BJ (cell line): ENCODE measurements at places on chromosomes 13 and 19.

DNA sequence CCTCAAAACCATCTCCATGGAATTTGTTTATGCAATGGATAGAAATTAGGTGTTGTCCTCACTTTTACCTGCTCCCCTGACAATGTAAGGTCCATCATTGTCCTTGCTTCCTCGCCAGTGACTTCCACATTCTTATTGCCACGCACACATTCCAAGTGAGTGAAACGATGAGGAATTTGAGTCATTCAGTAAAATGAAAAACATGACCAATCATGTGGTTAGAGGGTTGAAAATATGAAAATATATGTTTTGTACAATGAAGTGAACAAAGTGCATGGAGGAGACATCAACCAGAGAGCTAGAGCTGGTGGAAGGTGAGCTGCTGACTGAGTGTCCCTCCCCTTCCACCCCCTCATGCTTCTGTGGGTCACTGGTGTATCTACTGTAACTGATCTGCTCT, 91.7 kb downstream of the ATP8A2 start:
- DNase-seq: no peak

- no peak for DNase-seq
Observed at GRCh38 chr13:21233086-21233485, 56.6 kb downstream of the MRPL57 start.

DNA sequence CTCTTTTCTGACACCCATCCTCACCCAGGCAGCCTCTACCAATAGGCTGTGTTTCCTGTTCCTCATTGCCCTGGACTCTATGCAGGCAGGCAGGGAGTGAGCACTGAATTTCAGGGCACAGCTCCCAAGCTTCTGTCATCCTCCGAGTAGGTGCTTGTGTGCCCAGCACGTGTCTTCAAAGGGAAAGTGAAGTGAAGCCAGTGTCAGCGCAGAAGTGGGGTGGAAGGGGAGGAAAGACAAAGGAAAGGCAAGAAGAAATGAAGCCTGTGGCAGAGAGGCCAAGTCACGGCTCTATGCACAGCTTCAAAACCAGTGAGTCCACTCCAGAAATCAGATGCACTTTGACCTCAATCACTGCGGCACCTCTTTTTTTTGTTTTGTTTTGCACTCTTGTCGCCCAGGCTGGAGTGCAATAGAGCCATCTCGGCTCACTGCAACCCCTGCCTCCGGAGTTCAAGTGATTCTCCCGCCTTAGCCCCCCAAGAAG, 16.9 kb downstream of the CEBPA start:
- DNase-seq: no peak

DNA sequence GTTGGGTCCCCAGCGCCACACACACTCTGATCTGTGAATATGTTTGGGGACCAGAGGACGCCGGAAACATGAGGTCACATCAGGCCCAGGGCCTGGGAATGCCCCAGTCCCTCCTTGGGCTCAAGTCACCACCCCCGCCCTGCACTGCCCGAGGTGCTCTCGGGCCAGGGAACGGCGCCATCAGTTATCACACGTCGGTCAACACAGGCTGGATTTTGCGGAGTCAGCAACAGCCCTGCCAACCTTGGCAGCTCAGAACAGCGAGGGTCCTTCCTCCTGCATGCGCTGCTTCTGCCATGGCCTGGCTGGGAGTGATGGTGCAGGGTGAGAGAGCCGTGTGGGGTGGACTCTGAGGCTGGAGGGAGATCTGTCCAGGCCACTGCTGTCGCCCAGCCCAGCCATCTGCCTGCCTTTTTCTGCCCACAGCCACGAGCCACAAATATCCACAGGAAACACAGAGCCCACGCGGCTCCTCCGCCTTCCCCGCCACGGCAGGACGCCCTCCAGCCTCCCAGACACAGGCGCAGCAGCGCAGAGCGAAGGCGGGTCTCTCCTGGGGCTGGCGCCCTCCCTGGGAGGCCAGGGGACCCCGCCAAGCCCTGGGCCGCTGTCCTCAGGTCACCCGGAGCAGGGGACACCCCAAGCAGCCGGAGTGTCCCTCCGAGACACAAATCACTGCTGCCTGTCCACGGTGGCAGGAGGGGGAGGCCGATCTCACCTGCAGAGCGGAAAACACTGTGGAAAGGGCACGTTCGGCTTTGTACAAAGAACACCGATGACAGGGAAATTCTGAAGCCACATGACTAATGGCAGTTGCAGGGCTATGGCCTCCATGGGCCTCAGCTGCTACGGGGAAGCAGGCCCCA, 31.6 kb upstream of the CACTIN start:
- DNase-seq: no peak

- DNase-seq: no peak
Observed at GRCh38 chr13:94659598-94659946, 52.8 kb downstream of the SOX21 start.

DNA sequence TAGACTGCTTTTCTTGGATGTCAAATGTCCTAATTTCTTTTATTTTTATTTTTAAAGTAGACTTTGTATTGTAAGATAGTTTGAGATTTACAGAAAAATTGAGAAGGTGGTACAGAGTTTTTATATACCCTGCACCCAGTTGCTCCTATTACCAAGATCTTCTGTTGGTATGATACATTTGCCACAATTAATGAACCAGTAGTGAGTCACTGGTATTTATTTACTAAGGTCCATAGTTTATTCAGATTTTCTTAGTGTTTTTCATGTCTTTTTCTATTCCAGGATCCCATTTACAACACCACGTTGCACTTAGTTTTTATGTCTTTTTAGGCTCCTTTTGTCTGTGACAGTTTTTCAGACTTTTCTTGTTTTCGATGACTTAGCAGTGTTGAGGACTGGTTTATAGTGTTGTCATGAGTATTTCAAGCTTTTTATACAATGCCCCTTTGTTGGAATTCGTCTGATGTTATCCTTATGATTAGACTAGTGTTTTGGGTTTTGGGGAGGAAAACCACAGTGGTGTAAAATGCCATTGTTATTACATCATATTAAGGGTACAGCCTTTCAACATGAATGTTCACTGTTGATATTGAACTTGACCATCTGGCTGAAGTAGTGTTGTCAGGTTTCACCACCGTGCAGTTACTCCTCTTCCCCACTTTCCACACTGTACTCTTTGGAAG, 35.9 kb downstream of the COG3 start:
- peak; percentile 69 for DNase-seq

DNA sequence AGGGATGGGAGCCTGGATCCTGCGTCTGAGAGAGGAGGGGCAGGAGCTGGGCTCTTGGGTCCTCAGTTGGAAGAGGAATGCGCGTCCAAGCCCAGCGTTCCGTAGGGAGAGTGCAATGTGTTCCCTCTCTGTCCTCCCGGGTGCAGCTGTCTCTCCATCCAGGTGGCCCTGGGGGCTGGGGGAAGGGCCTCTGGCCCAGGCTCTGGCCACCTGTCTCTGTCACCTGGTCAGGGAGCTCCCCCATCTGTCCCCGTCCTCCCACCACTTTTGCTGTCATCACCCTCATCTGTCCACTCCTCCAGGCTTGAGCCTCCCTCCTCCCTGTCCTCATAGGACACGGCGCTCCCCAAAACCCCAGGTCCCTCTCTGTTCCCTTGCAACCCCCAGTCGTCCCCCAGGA, 3.7 kb upstream of the SBK2 start:
- DNase-seq: no peak

DNA sequence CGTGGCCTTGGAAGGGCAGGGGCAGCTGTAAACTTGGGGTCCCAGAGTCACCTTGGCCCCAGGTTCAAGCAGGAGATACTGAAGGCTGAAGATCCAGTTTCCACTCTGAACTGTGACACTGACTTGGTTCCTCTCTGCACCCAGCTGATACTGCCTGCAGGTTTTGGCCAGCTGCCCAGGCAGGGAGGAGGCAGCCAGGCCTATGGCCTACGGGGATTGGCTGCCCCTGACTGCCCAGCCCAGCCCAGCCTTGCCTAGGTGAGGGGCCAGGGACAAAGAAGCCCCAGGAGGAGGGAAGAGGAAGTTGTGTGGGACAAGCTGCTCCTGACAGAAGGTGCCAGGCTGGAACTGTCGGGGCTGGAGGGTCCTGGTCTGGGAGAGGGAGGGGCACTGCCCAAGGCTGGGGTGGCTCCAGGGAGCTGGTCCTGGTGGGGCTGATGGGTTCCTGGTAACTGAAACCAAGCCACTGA, 51.7 kb upstream of the CYP4F8 start:
- no peak for DNase-seq

DNA sequence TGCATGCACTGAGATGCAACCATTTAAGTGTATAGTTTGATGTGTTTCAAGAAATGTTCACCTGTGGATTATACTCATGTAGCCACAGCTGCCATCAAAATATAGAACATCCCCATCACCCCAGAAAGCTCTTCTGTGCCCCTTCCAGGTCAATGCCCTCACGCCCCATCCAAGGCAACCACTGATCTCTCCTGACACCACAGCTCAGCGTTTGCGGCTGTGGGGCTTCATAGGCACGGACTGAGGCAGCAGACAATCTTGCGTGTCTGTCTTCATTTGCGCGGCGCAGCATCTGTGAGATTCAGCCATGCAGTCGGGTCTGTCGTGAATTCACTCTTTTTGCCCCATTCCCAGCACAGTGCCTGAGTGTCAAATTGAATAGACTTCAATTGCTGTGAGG, 153.8 kb upstream of the UQCRFS1 start:
- DNase-seq: no peak

- no peak for DNase-seq
Observed at GRCh38 chr19:6738787-6739389, 592 bp upstream of the TRIP10 start.
